ENCODE measurements at places on chromosomes 7 and 10.

DNA sequence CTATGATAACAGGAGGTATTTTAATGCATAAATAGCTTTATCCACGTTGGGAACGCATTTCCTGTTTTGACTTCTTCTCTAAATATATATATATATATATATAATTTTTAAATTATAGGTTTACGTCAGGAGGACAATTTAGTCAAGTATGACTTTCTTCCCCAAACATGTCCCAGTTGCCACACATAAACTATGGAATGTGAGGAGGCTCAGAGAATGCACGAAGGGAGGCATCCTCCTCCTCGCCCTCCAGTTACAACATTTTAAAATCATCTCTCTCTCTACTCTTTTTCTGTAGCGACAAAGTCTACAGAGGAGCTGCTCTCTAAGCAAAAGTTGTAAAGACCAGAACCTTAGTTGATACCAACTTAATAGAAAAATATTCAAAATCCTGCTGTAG, 106.9 kb upstream of the LYZL1 start:
- no peak for DNase-seq

DNA sequence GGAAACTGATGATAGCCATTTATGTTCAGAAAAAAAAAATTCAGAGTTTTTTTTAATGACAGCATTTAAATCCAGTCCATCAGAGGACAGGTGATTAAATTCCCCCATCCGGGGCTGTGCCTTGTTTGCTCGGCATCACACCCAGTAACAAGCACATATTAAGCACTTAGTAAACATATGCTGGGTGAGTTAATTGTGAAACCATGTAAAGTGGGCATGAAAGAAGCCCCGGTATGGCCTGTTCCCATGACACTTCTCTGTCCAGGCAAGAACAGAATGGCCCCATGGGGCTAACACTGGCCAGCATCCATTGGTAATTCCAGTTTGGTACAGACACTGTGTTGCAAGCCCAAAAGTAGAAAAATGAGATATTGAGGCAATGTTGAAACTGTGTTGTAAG, 220.8 kb upstream of the RNF32 start:
- DNase-seq = no peak

DNA sequence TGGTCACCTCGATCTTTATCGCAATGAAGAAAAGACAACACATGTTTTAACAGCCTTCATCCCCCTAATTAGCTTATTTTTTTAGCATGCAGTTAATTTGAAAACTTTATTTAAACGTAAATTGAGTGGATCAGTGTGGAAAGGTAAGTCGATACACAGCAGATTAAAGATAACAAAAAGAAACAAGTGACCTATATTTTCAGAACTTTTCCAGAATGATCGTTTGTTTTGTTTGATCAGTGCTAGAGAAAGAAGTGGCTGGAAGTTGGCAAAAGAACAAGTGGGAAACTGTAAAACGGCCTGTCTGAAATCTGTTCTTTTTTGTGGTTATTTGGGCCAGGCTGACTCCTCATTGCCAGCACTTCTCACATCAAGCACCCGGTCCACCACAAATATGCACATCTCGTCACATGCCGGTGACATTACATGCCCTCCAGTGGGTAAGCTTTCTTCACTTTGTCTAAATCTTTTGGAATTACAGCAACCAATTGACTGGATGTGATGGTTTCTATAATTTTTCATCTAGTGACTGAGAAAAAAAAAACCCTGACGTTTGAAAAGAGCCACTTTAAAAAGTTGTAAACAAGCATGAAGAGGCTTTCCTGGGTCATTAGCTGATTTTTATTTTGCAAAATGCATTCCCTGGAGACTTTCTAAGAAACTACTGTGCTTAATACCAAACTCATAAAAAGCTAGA, 33.2 kb downstream of the C7orf33 start:
- peak; percentile 44 for DNase-seq

GRCh38 chr7:92833766-92834506, 2.4 kb downstream of the CDK6 start:
- DNase-seq = peak; percentile 83

DNA sequence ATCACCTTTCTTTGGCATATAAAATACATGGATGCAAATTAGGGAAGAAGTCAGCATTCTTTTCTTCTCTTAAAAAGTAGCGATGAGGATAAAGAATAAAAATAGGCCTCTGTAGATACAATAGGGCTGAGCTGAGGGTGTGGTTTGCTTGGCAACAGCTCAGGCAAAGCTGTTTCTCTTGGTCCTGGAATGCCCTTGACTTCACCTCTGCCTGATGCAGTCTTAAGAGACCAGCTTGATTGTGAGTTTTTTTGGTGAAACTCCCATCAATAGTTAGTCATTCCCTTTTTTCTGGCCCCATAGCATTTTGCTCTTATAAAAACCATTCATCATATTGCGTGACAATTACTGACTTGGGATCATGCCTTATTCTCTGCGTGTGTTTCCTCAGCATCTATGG, 42.1 kb upstream of the MKLN1 start:
- DNase-seq = no peak

DNA sequence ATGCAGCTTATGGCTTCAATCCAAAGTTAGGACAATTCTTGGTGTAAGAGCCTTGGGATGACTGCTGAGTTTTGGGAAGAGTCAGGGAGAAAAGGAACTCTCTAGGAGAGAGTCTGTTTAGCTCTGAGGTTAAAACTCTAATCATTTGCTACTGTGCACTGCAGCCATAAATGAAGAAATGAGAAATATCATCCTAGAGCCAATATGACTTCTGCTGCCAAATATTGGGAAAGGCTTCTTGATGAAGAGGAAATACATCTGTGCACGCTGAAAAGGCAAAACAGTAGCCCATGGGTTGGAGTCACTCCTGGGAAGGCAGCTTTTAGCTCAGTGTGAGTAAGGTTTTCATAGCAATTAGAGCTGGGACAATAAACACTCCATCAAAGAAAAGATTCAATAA, 308.8 kb downstream of the SFMBT2 start:
- no peak for DNase-seq

- no peak for DNase-seq
Measured at GRCh38 chr10:73910401-73910763, 550 bp upstream of the PLAU start.

- no peak for DNase-seq
Measured at GRCh38 chr10:50937230-50937907, 51.9 kb upstream of the A1CF start.

DNA sequence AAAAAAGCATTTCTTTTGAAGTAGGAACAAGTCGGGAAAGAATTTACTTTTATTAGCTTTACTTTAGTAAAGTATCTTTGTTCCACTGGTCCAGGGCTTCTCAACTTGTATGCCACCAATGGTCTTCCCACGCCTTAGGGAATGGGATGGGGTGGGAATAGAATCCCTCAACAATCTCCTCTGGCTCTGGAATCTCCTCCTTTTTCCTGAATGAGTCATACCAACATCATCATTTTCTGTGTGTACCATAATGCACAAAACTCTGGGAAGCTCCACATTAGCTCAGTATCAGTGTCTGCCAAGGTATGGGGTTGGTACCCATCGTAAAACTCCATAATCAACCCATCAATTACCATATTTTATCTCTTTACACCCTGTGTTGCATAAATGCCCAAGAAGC, 159.4 kb upstream of the BMPER start:
- no peak for DNase-seq

- DNase-seq = no peak
Measured at GRCh38 chr10:88995156-88995876, 4.7 kb downstream of the FAS start.

GRCh38 chr7:159095979-159096411, 48.7 kb downstream of the VIPR2 start:
- no peak for DNase-seq
